ENCODE measurements at places on chromosomes 3 and 15. TPM values are rescaled to one million over a fixed set of nuclear protein-coding genes. Genes with fewer than 3 reads are reported as not detected.
A peak's percentile ranks its signal among the peaks of the same experiment; 100 is the strongest.

GRCh38 chr15:50184863-50185504, 3.0 kb downstream of the SLC27A2 start:
- H3K27me3 ChIP-seq, result no peaks in the 10 kb centered on the region
- no peak for DNase-seq
- no peak overlapping the region for H3K27ac ChIP-seq
- H3K4me1 ChIP-seq, result no peaks in the 10 kb centered on the region
- H3K36me3 ChIP-seq, result no peaks in the 10 kb centered on the region

DUT gene
- 72.9 TPM for polyA plus RNA-seq

DNA sequence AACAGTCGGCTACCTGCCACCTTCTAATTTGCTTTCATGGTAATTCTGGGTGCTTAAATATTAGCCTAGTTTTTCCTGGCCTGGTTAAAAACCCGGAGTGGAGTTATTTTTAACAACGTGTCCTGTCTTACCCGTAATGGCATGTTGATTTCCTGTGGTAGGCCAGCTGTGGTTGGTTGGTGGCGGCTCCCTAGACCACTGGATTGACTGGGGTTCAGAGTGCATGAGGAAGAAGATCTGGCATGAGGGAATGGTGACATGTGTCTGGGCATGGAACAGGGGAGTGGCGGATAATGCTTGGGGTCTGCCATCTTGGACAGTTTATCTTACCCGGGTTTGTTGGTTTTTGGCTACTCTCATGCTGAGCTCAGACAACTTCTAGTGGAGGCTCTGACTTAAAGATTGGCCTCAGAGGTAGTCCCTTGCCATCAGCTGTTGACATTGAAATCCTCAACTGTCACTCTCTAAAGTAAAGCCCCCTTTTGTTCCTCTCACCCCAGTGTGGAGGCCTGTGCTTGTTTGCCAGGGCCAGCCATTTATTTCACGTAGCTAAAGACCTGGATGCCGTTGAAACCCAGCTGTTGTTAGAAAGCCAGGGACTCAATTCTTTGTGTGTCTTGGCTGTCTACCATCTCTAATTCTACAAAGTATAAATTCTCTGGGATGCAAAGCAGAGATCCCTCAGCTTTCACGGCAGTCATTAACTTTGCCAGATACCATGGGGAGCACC, 81.6 kb downstream of the DNASE1L3 start:
- no peaks in the 10 kb centered on the region for H3K27me3 ChIP-seq
- H3K4me1 ChIP-seq, result no peaks in the 10 kb centered on the region
- H3K27ac ChIP-seq, result no peak overlapping the region
- H3K36me3 ChIP-seq, result no peaks in the 10 kb centered on the region
- no peak for DNase-seq
- no peak overlapping the region for H3K4me3 ChIP-seq

DNA sequence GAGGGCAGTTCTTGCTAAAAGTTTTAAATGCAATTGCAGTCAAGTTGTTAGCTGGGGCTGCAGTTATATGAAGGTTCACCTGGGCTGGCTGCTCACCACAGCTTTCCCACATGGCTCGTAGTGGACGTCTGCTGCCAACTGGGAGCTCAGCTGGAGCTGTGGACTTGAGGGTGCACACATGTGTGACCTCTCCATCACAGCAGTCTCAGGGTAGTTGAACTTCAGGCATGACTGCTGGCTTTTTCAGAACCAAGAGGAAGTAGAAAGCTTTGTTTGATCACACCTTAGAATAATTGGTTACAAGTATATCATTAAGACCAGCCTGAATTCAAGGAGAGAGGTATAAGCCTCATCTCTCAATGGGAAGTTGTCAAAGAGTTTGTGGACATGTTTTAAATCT, 74.1 kb downstream of the CHL1 start:
- H3K27me3 ChIP-seq, result no peaks in the 10 kb centered on the region
- no peak for DNase-seq
- no peak overlapping the region for H3K4me3 ChIP-seq
- no peaks in the 10 kb centered on the region for H3K36me3 ChIP-seq

GRCh38 chr3:64766440-64766839, 78.6 kb upstream of the ADAMTS9 start:
- DNase-seq, result no peak
- H3K36me3 ChIP-seq, result no peaks in the 10 kb centered on the region
- no peak overlapping the region for H3K4me3 ChIP-seq
- H3K4me1 ChIP-seq, result peaks cover 5% of the 10 kb centered on the region

CILP gene
- polyA plus RNA-seq, result 48.6 TPM

DNA sequence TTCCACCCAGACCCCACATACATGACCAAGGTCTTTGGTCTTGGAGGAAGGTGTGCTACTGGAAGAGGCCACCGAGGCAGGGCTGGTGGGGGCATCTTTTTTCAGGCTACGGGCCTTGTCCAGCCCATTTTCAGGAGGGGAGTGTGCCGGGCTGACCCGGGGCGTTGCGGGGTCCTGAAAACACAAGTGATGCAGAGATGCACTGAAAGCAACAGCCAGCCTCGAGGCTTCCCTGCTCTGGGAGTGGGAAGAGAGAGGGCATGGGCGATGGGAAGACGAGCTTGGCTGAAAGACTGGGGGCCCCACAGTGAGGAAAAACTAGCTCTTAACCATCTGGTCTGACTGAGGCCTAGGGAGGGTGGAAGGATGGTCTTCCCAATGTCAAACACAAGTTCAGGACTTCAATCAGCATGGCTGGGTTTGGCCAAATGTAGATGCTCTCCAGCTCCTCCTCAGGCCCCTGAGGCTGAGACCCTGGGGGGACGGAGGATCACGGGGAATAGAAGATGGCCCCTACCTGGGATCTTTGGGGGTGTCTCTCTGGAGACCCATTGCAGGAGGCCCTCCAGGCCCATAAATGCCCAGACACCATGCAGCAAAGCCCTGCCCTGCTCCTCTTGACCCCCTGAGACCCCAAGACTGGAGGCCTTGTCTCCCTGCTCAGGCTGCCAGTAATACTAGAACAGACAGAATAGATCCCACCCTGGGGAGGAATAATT, 38.9 kb downstream of the TLE3 start:
- H3K36me3 ChIP-seq, result no peaks in the 10 kb centered on the region
- no peaks in the 10 kb centered on the region for H3K27me3 ChIP-seq
- no peak for DNase-seq
- no peak overlapping the region for H3K27ac ChIP-seq

DNA sequence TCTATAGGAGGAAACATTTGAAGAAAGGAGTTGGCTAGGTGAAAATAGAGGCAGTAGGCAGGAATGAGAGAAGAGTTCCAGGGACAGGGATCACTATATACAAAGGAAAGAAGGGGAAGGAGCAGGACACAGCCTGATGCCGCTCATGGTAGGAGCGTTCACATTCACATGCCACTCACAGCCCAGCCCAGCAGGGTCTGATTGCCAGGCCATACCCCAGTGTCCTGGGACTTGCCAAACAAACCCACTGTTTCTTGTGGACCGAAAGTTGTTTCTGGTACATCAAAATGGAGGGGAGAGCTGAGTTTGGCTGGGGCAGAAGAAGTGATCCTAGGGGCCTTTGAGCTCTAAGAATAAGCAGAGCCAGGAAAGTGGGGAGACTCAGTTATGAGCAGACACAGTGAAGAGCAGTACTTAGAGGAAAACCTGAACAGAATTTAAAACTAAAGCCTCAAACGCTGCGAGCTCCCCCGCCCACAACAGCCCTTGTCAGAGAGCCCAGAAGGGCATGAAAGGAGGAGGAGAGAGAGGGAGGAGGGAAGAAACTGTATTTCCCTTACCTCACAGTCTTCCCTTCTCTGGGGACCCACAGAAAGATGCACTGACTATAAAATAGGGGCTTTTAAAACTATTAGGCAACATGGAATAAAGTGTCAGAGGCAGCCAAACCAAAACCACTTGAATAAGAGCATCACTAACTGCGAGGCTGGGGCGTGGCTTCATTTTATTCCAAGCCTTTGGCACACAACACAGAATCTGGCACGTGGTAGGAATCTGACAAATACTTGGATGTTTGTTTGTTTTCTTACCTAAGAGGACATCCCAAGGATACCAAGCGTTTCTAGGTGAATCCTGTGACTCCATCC, 129.0 kb downstream of the RPL22L1 start:
- no peak overlapping the region for H3K4me3 ChIP-seq
- DNase-seq, result peak; percentile 72
- peaks cover 5% of the 10 kb centered on the region for H3K4me1 ChIP-seq
- peak overlapping the region; percentile 57 for H3K27ac ChIP-seq
- H3K27me3 ChIP-seq, result no peaks in the 10 kb centered on the region

- peak; percentile 34 for DNase-seq
- H3K27ac ChIP-seq, result no peak overlapping the region
- no peaks in the 10 kb centered on the region for H3K27me3 ChIP-seq
- H3K36me3 ChIP-seq, result no peaks in the 10 kb centered on the region
- H3K4me1 ChIP-seq, result no peaks in the 10 kb centered on the region
Measured at GRCh38 chr3:154889227-154889634, 190.9 kb upstream of the MME start.

DLL4 gene
- polyA plus RNA-seq, result 2.0 TPM

DNA sequence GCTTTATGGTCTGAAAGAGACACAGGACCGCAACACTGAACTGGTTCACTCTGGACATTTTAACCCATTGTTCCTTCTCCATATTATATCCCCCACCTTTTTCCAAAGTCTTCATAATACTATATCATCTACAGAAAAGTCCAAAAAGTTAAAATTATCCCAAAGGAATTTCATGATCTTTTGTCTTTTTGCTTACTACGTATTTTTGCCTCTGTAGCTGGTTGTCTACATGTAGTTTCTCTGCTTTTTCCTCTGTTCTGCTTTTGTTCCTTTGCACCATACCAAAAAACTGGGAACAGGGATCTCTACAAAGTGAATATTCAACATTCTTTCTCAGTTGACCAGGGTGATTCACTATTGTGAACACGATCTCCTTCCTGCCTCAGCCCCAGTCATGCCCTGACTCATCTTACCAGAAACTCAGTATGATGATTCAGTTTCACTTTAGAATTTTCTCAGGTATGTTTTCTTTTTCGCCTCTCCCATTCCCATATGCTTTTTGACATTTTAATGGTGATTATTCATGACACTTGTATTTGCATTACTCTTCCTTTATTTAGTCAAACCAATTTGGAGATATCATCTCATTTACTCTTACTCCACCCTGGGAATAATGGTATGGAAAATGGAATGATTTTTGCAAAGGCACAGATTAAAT, 14.5 kb downstream of the EMC4 start:
- no peak overlapping the region for H3K27ac ChIP-seq
- H3K4me3 ChIP-seq, result no peak overlapping the region
- no peaks in the 10 kb centered on the region for H3K27me3 ChIP-seq
- no peaks in the 10 kb centered on the region for H3K4me1 ChIP-seq

CFAP100 gene
- polyA plus RNA-seq, result 74.2 TPM

- peak overlapping the region; percentile 22 for H3K27ac ChIP-seq
- H3K4me1 ChIP-seq, result peaks cover 5% of the 10 kb centered on the region
- peak; percentile 56 for DNase-seq
- H3K4me3 ChIP-seq, result no peak overlapping the region
- no peaks in the 10 kb centered on the region for H3K36me3 ChIP-seq
- no peaks in the 10 kb centered on the region for H3K27me3 ChIP-seq
Measured at GRCh38 chr15:68383161-68384074, 48.5 kb downstream of the ITGA11 start.

NANOGP8 gene
- polyA plus RNA-seq, result 1.1 TPM

MORC1 gene
- 15.4 TPM for polyA plus RNA-seq

RBP2 gene
- polyA plus RNA-seq, result not detected

Data from testis (tissue), 5 donors.